GM04504 (cell line): ENCODE measurements at places on chromosomes 7 and 10.
A peak's percentile ranks its signal among the peaks of the same experiment; 100 is the strongest.

DNA sequence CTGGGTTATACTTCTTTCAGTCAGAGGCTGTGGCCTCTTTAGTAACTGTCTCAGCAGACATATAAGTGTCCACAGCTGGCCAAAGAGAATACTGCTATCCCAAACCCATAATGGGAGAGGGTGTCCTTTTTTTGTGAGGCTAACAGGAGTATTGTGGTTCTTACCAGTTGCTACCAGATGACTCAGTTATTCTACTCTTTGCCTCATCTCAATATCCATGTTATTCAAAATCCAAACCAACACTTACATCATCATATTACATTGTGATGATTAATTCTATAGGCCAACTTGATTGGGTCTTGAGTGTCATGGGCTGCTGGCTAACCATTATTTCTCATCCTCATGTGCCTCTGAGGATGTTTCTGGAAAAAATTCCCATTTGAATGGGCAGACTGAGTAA lies 120.9 kb downstream of the TMEM168 start:
- no peak for DNase-seq

DNA sequence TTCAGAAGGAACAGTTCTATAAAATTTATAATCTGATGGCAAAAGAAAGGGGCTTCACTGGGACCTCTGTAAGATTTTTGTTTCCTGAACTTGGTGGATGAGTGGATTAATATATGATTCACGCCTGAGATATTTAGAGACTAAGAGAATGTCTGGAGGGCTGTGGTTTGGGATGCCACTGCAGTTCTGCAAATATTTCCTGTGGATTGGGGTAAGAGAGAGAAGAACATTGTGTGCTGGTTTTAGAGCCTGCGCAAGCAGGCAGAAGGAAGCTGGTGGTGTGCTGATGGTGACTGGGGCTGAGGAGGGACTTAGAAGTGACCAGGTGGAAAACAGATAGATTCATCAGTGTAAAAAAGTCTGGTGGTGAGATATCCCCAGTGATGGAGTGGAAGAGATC lies 87.0 kb downstream of the SUGCT start:
- DNase-seq, result peak; percentile 69

GRCh38 chr10:33027088-33027487 lies 69.1 kb upstream of the ITGB1 start:
- DNase-seq, result no peak

GRCh38 chr10:73097305-73097670 lies 622 bp upstream of the P4HA1 start:
- no peak for DNase-seq

DNA sequence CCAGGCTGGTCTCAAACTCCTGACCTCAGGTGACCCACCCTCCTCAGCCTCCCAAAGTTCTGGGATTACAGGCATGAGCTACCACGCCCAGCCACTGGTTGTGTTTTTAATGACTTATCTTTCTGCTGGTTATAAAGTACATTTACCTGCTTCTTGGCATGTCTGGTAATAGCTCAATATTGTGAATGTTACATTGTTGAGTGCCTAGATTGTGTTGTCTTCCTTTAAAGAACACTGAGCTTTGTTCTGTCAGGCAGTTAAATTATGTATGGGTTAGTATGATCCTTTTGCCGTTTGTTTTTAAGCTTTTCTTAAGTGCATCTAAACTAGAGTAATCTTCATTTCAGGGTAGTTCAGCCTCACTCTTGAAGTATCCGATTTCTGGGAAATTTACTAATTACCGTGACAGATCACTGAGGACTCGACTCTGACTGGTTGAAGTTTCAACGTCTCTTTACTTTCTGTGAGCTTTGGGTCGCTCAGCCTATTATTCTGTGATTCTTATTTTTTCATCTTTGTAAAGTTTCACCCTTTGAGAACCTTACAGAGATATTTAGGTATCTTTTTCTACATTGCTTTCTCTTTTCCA lies 617.4 kb downstream of the SORCS1 start:
- DNase-seq, result no peak

DNA sequence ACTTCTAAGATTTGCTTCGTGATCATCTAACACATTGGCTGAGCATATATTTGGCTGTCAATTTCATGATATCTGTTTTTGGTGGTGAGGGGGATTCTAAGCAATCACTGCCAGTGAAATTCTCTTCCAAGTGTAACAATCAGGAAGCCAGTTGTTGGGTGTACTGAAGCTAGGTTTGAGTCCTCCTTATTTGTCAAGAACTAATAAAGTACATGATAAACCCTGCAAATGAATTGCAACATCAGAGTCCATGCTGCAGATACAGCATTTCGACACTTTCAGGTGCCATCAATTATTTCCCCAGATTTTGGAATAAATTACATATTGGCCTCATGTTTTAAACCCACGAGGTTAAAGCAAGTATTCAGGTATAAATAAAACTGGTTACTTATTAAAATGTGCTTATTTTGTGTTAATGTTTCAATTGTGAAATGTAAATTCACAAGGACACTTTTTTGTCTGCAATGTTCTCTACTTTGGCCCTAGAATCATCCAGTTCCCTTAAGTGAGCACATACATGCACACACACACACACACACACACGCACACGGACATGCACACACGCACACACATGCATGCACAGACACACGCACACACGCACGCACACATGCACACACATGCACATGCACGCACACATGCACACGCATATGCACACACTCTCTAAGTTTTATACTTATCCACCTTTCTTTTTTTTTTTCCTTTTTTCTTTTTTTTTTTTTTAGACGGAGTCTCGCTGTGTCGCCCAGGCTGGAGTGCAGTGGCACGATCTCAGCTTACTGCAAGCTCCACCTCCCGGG lies 510.2 kb upstream of the KLF6 start:
- no peak for DNase-seq
